ENCODE measurements at places on chromosomes 12 and 14.

- DNase-seq, result peak; percentile 18
Measured at GRCh38 chr12:118979763-118980406, 1.5 kb upstream of the SRRM4 start.

GRCh38 chr12:95096852-95097251 is 23.4 kb upstream of the NR2C1 start:
- DNase-seq, result no peak

GRCh38 chr12:100329800-100330199 is 27.1 kb upstream of the SLC17A8 start:
- no peak for DNase-seq

GRCh38 chr14:77268989-77269600 is 1.9 kb downstream of the NGB start:
- DNase-seq, result no peak

- DNase-seq, result peak; percentile 51
Measured at GRCh38 chr14:59464486-59465315, 479 bp downstream of the GPR135 start.

- no peak for DNase-seq
Measured at GRCh38 chr12:88314706-88315105, 172.6 kb downstream of the TMTC3 start.

DNA sequence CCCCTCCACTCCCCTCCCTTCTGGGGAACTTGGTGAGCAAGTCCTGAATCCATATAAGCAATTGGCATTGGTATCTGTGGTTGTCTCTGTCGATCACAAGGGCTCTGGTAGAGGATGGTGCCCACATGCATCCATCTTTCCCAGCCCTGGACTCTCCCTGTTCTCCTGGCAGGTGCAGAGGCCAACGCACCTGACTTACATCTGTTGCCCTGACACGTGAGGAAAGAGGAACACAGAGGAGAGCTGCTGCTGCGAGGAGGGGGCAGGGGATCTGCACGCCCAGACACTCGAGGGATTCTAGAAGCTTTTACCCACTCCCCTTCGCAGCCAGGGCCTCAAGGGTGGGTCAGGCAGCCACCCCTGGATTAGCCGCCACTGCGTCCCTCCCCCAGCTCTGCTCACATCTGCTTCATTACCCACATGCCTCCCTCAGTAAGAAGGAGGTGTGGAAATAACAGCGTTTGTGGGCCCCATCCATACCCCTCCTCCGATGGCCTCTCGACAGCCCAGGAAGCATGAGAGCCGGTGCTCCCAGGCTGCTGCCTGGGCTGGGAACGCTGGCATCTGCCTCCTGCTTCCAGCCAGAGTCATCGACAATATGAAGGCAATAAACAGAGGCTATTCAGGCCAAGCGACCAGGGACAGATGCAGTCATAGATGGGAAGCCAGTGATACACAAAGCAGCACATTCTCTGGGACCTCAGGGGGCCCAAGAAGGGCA is 56.5 kb downstream of the KDM2B start:
- DNase-seq, result no peak

DNA sequence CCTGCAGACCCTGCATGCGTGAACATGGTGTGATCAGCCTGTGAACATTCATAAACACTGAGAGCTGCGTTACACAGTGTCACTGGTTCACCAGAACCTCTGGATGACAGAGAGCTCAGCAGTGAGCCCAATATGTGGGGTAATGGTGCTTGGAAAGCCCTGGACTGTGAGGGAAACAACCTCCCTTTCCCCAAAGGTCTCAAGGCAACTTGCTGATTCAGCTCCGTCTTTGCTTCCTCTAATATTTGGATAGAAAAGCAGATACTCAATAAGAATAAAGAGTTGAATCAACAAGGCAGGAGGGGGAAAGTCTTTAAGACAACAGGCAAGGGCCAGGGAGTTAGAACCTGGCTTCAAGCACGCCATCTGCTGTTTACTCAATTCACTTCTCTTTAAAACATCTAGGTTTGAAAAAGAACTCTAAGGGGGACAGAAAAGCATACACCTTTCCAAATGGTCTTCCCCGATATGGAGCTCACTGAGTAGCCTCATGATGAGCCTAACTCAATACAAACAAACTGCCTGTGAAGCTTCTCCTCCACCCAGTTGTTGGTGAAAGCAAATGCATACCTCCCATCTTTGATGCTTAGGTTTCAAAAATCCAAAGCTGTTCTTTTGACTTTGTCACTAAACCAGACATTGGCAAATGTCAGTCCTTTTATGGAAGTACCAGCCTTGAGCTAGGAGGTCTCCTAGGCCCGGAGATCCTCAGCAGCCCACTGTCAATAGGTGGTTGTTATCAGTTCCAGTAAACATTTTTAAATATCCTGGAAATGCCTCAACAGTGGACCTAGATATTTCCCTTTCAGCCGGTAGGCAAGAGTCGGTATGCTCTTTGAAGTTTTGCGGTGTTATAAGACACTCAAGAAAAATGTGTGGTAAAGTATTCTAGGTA is 76.1 kb downstream of the SAMD4A start:
- DNase-seq, result no peak

DNA sequence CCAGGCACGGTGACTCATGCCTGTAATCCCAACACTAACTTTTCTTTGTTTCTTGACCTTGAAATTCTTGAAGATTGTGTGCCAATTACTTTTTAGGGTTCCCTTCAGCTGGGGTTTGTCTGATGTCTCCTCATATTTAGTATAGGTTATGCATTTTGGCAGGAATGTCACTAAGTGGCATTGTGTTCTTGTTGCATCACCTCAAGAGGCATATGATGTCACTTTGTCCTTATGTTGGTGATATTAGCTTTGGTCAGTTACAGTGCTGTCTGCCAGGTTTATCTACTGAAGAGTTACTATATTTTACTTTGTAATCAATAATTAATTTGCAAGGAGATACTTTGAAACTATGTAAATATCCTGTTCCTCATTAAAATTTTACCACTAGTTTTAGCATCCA is 61.0 kb upstream of the BTG1 start:
- no peak for DNase-seq

- no peak for DNase-seq
Measured at GRCh38 chr12:84996759-84997158, 39.3 kb downstream of the TSPAN19 start.

Measured in stimulated activated naive CD8-positive, alpha-beta T cell treated with anti-CD3 and anti-CD28 coated beads, Interleukin-15, Interleukin-2, amounts not matched to agents 100 U/mL and 50 U/mL, for 24 hours (primary cell).